Pancreas (tissue), 10 donors: ENCODE measurements at places on chromosomes 6 and 20.
A peak's percentile ranks its signal among the peaks of the same experiment; 100 is the strongest.

DNA sequence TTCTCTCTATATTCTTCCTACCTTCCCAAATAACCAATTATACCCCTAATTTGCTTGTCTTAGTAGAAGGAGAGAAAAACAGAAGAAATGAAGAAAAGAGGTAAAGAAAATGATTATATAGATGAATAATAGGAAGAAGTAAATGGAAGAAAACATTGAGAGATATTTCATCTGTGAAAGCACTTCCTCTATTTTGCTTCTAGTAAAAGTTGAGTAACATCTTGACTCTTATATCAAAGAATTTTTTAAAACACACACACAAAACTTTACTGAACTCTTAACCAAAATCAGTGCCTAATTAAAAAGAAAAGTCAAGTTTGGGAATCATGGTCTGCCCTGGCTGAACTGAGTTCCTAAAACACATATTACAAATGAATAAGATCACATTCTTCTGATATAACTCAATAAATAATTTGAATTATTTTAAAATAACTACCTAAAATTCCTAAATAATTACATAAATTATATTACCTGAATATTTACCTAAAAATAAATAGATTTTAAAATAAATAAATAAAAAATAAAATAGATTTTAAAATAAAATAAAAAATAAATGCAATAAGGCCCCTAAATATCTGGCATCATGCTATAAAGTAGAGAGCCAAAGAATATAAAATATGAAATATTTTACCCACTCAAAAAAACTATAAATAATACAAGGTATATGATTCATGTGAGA lies 8.8 kb downstream of the SLC17A2 start:
- DNase-seq = no peak
- H3K4me3 ChIP-seq = no peak overlapping the region
- H3K27ac ChIP-seq = no peak overlapping the region
- no peaks in the 10 kb centered on the region for H3K4me1 ChIP-seq

GRCh38 chr6:38782616-38783015 lies 67.5 kb downstream of the DNAH8 start:
- DNase-seq = no peak
- H3K36me3 ChIP-seq = no peaks in the 10 kb centered on the region
- no peak overlapping the region for H3K4me3 ChIP-seq
- H3K4me1 ChIP-seq = no peaks in the 10 kb centered on the region

DNA sequence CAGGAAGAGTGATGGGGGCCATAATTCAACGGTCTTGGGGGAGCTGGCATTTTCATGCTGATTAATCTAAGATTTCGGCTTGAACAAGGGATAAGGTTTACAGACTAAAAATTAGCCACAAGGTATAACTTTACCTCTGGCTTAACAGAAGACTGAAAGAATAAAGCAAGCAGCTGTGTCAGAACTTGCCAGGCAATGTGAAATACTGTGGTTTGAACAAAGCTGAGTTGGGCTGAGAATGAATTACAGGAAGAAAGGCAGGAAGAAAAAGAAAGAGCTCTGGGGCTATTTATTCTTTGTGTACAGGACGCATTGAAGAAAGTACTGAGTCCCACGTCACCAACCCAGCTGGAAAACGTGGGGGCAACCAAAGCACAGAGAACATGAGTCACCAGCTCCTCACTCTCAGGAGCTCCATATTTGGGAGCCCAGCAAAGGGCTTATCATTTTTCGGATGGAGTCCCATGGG lies 121.5 kb upstream of the NEDD9 start:
- H3K4me3 ChIP-seq = no peak overlapping the region
- H3K27me3 ChIP-seq = no peaks in the 10 kb centered on the region
- no peaks in the 10 kb centered on the region for H3K4me1 ChIP-seq
- H3K36me3 ChIP-seq = no peaks in the 10 kb centered on the region
- no peak for DNase-seq

DNA sequence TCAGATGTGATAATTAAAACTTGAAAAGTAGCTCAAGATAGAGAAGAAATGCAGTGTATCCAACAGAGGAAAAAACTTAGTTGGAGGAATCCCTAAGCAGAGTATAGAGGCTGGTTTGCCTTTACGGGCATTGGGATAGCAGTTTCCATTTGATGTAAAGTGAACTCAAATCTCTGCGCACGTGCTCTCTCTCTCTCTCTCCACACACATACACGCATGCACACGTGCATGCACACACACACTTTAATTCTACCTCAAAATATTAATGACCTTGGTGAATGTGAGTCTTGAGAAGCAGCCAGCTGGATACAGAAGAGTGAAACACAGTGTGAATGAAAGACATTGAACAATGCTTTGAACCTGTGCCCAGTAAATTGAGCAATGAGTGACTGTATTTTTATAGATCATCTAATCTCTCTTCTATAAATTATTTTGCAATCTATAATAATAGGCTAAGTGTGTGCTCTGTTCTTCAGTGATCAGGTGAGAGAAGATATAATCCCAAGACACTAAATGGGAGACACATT lies 247.7 kb upstream of the FAM83B start:
- H3K4me3 ChIP-seq = no peak overlapping the region
- no peaks in the 10 kb centered on the region for H3K36me3 ChIP-seq
- no peaks in the 10 kb centered on the region for H3K4me1 ChIP-seq
- DNase-seq = peak; percentile 16
- H3K27ac ChIP-seq = no peak overlapping the region

DNA sequence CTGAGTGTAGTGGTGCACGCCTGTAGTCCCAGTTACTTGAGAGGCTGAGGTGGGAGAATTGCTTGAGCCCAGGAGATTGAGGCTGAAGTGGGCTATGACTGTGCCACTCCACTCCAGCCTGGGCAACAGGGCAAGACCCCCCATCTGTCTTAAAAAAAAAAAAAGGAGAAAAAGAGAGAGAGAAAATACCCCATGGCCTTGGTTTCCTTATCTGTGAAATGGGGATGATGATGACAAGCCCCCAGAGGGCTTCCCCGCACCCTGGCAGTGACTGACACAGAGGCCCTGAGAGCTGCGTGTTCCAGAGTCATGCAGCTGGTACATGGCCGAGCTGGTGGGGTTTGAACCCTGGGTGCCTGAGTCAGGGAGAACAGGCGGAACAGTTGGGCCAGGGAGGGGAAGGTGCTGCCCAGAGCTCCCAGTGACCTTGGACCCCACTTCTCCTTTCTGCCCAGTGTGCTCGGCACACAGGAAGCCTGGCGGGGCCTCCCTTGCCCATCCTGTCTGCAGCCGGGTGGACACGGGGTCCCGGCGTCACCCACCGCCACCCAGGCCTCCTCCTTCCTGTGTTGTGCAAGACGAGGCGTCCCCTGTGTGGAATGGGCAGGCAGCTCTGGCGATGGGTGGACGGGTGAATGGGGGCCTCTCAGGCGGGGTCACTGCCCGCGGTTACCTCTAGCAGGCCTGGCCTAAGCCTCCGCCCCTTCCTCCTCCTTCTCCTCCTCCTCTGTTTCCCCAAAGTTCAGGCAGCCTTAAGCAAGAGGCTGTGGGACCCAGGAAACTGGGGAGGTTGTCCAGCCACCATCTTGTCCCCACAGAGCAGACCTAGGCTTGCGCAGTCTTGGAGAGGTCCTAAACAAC lies 84.2 kb downstream of the CEBPB start:
- H3K27me3 ChIP-seq = no peaks in the 10 kb centered on the region
- no peak overlapping the region for H3K4me3 ChIP-seq
- no peaks in the 10 kb centered on the region for H3K4me1 ChIP-seq
- H3K36me3 ChIP-seq = no peaks in the 10 kb centered on the region
- DNase-seq = peak; percentile 79

DNA sequence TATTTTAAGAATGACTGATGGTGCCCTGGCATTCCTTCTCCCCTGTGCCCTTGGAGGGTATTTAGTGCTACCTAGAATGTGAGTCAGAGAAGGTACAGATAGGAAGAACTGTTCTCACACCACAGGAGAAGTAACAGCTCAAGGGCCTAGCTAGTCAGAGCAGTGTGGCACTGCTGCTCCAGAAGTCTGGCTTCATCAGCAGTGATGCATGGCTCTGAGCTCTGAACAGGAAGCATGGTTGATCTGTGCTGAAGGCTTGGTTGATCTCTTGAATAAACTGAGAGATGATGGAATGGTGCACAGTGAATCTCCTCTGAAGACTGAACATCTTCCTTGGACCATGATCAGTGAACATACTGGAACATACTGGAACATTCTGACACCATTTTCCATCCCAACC lies 425.3 kb upstream of the SLC35B3 start:
- no peaks in the 10 kb centered on the region for H3K4me1 ChIP-seq
- H3K36me3 ChIP-seq = no peaks in the 10 kb centered on the region
- no peak overlapping the region for H3K27ac ChIP-seq
- no peak overlapping the region for H3K4me3 ChIP-seq
- no peak for DNase-seq
- H3K27me3 ChIP-seq = no peaks in the 10 kb centered on the region

- no peaks in the 10 kb centered on the region for H3K36me3 ChIP-seq
- H3K27ac ChIP-seq = no peak overlapping the region
- peaks cover 7% of the 10 kb centered on the region for H3K4me1 ChIP-seq
- H3K27me3 ChIP-seq = peaks cover 30% of the 10 kb centered on the region
- DNase-seq = no peak
Measured at GRCh38 chr20:56631318-56631989, 2.3 kb downstream of the TFAP2C start.

DNA sequence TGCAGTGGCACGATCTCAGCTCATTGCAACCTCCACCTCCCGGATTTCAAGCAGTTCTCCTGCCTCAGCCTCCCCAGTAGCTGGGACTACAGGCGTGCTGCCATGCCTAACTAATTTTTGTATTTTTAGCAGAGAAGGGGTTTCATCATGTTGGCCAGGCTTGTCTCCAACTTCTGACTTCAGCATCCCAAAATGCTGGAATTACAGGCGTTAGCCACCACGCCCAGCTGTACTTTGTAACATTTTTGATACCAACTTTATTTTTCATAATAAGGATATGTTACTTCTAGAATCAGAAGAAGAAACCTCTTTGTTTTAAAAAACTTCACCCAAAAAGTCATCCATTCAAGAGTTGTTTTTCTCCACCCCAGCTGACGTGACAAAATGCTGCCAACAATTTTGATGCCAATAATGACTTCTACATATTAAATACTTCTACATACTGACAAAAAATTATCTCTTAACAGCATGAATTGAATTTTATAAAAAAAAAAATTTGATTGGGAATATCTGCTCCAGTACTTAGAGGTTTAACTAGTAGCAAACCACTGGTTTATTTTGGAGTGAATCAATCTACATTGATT lies 22.5 kb upstream of the PRIM2 start:
- no peak overlapping the region for H3K4me3 ChIP-seq
- no peaks in the 10 kb centered on the region for H3K4me1 ChIP-seq
- no peaks in the 10 kb centered on the region for H3K36me3 ChIP-seq

GRCh38 chr6:156167016-156167624 lies 610.1 kb upstream of the ARID1B start:
- H3K36me3 ChIP-seq = no peaks in the 10 kb centered on the region
- H3K4me3 ChIP-seq = no peak overlapping the region
- no peaks in the 10 kb centered on the region for H3K27me3 ChIP-seq
- no peaks in the 10 kb centered on the region for H3K4me1 ChIP-seq

DNA sequence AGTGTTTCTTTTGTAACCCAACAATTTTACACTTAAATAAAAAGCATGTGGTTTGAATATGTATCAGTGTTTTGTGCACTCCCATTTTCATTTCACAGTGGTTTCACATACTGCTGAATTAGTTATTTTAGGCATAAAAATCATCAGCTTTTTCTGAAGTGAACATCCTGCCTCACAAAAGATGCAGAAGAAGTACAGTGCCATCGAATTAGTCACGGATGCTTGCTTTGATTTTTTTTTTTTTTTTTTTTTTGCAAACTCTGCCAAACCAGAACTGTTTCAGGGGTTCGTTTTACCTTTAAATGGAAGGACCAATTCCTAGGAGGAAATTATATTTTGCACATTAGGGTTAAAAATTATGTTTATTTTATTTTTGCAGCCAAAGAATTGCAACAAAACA lies 158.6 kb downstream of the RPS12 start:
- no peak overlapping the region for H3K4me3 ChIP-seq
- no peaks in the 10 kb centered on the region for H3K27me3 ChIP-seq
- DNase-seq = no peak
- H3K36me3 ChIP-seq = no peaks in the 10 kb centered on the region
- H3K27ac ChIP-seq = no peak overlapping the region

- H3K27me3 ChIP-seq = no peaks in the 10 kb centered on the region
- H3K27ac ChIP-seq = no peak overlapping the region
- no peaks in the 10 kb centered on the region for H3K36me3 ChIP-seq
- no peak overlapping the region for H3K4me3 ChIP-seq
Measured at GRCh38 chr6:138032571-138032970, 74.6 kb downstream of the PERP start.

- H3K36me3 ChIP-seq = no peaks in the 10 kb centered on the region
- no peaks in the 10 kb centered on the region for H3K27me3 ChIP-seq
- no peak for DNase-seq
- H3K4me3 ChIP-seq = no peak within 1 kb of the TSS
- no peaks in the 10 kb centered on the region for H3K4me1 ChIP-seq
Measured at GRCh38 chr6:167122827-167123657, at the start of gene CCR6. Gene CCR6 (plus strand): TSS chr6:167123096. CDS start chr6:167136135, 13,039 bp downstream.

DNA sequence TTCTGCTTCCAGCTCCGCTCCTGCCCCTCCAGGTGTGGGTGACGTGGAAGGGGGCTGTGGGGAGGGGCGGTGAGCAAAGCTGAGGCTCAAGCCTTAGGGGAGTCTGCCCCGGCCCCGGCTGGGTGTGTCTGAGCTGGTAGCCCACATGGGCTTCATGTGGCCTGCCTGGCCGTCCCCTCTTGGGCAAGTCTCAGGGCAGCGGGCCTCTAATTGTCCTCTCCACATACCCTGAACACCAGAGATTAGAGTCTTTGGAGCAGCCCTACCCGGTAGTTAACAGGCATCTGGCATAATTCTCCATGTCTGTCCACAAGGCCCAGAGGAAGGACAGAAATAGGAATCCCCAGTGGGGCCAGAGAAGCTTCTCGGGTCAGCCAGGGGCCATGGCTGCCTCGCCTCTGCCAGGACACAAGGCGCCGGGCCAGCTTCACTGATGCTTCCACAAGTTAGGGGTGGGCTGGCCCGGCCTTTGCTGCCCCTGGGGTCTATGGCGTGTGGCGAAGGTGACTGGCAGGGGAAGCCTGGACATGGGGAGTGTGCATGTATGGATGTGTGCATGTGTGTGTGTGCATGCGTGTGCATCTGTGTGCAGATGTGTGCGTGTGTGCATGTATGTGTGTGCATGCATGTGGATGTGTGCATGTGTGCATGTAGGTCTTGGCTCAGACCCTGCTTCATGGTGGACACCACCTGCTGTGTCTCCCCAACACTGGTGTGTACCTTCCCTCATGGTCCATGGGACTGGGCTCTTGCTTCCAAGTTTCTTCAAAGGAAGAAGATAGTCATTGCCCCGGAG lies 24.0 kb downstream of the FRMD1 start:
- H3K27me3 ChIP-seq = no peaks in the 10 kb centered on the region
- no peak for DNase-seq
- no peaks in the 10 kb centered on the region for H3K4me1 ChIP-seq
- H3K27ac ChIP-seq = no peak overlapping the region
- H3K4me3 ChIP-seq = no peak overlapping the region

GRCh38 chr6:154039231-154039842 lies at the start of gene OPRM1:
Gene OPRM1 (plus strand): TSS chr6:154039240. CDS start chr6:154039545, 305 bp downstream.
- no peaks in the 10 kb centered on the region for H3K27me3 ChIP-seq
- H3K36me3 ChIP-seq = no peaks in the 10 kb centered on the region
- DNase-seq = peak; percentile 63
